Brain pericyte (primary cell): ENCODE measurements at places on chromosomes 13 and 19.

DNA sequence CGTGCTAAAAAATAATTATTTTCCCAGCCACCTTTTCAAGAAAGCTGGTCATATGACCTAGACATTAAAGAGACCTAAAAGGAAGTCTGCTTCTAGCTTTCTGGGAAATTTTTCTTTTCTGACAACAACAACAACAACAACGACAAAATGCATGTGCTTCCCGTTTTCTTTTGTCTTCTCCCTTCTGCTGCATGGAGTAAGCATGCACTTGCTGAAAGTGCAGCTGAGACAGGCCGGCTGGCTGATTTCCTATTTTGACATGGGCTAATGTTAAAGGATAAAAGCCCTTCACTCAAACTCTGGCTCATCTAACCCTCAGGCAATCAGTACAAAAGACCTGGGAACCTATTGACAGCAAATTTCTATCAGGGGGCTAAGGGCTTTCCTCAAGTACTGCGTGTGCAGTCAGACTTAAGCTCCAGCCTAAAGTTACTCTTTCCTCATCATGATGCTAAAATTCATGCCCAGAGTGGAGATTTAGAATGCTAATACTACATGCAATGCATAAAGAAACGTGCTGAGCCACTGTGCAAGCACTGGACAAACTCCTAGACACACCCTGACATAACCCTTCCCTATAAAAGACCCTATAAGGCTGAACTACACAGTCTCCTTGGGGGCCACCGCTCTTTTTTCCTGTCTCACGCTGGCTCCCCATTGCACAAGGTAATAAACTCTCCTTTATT, 811.1 kb downstream of the UQCRFS1 start:
- DNase-seq = no peak

- no peak for DNase-seq
Measured at GRCh38 chr13:48446464-48446863, 33.6 kb upstream of the LPAR6 start.

- no peak for DNase-seq
Measured at GRCh38 chr13:35378939-35379338, 97.5 kb downstream of the MAB21L1 start.

GRCh38 chr13:69234171-69234570, 873.5 kb upstream of the ATXN8OS start:
- DNase-seq = no peak

DNA sequence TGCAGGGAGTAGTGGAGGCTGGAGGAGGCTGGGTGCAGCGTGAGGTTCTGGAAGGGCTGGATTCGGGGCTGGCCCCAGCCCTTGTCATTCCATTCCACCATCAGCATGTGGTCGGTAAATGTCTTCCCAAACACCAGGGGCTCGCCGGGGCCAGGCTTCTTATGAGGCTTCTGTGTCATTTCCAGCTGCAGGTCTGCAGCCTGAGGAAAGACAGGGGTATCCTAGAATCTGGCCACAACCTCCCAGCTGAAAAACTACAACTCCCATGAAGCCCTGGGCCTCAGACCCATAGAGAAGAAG, 4.4 kb downstream of the BCAT2 start:
- no peak for DNase-seq

GRCh38 chr19:18992696-18993095, 40.6 kb downstream of the SUGP2 start:
- DNase-seq = no peak

DNA sequence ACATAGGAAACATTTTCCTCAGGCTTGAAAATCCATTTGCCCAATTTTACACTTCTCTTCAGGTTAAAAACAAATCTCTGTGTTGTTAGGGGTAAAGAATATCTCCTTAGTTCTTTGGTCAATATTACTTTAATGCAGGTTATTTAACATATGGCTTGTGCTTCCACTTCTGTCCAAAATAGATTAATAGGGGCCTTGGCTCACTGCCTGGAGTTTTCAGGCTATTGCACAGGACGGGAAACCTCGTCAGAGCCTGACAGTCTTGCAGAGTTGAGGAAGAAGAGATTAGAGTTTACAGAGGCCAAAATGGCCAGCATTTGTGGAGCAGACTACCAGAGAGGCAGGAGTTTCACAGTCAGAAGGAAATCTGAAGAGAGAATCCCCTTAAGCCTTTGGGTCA, 863.9 kb upstream of the GPC6 start:
- no peak for DNase-seq

DNA sequence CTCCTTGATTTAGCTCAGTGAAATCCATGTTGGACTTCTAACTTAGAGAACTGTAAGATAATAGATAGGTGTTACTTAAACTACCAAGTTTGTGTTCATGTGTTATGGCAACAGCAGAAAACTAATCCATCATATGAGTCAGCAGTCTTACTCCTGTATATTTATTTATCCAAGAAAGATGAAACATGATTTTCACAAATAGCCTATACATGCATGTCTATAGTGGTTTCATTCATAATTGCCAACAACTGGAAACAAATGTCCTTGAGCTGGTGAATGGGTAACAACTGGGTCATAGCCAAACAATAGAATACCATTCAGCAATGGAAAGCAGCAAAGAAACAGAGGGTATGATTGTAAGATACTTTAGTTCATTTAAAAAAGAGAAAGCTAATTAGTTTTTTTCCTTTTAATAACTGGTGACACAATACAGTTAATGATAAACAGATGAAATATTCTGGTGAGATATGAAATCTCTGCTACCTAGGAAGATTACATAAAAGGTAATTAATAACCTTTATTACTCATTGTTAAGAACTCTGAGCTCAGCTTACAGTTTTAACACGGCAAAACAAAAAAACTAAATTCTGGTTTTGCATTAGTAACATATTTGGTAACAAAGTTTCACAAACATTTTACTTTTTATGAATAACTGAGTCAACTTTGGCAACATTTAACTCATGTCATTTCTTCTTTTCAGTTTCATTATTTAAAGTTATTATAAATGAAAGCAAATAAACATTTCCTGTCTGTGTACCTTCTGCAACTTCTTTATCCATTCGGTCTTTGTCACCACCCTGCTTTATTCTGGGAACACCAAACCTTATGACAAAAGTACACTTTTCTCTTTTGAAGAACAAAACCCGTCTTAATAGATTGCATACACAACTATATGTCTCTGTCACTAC, 181.3 kb downstream of the LIG4 start:
- DNase-seq = no peak

DNA sequence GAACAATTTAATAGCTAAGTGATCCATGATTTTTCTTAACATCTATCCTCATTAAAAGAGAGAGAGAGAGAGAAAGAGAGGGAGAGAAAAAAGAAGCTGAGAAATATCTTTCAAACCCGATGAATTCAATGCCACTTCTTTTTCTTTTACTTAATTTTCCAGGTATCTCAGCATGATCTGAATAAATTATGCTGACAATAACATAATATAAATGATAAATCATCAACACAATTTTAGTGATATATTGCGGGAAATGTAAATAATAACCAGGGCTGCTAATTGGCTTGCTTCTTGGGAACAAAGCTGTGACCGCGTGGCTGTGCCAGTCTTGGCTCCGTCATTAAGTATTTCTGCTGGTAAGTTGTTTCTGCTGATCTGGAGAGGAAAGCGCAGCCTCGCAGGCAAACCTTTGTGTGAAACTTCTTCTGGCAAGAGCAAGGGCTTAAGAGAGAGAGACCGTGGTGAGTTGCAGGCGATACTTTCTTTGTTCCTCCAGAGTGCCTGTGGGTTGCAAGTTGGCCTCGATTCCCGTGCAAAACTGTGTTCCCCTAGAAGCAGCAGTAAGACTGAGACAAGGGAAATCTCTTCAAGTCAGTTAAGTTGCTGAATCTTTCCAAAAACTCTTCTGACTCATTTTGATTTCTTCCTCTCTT, 489.1 kb upstream of the TSHZ3 start:
- DNase-seq = no peak

- no peak for DNase-seq
Measured at GRCh38 chr13:107590556-107590955, 624.8 kb downstream of the LIG4 start.

DNA sequence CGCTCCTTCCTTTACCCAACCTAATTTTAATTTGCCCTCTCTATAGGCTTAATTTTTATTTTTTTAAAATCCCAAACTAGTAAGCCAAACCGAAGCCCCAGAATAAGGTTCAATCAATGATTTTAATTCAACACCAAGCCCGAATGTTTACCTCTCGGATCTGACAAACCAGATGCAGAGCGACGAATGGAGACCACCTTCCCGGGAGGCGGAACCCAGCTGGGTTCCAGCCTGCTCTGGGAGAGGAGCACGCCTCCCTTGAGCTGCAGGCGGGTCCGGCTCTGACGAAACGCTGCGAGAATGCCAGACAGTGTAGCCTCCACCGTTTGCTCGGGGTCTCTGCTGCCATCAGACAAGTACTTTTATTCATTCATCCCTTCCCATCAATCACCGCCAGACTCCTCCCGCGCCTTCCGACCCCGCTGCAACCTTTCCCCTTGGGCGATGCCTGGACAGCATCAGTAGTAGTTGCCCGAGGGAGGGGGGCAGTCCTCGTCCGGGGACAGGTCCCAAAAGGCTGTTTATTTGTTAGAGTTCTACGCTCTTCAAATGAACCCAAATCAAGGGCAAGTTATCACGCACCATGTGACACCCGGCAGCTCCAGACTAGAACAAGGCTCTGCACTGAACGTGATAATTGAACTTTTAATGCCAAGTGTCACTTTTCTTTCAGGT, 752 bp upstream of the EDNRB start:
- DNase-seq = no peak

DNA sequence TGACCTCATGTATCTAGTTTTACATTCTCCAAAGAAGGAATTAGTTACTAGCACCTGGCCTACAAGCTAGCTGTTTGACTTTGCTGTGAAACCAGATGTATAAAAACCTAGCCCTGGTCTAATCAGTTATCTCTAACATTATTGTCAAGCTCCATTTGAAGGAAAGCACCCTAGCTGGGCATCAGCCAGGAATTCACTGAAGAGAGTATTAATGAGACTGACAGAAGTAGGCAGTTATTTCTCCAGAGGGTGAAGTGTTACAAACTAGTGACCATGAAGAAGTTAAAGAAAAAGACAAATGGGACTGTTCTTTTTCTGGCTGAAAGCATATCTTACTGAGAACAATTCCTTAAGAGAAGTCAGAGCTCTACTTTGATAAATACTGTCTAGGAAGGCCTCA, 2529.3 kb upstream of the PCDH20 start:
- no peak for DNase-seq

DNA sequence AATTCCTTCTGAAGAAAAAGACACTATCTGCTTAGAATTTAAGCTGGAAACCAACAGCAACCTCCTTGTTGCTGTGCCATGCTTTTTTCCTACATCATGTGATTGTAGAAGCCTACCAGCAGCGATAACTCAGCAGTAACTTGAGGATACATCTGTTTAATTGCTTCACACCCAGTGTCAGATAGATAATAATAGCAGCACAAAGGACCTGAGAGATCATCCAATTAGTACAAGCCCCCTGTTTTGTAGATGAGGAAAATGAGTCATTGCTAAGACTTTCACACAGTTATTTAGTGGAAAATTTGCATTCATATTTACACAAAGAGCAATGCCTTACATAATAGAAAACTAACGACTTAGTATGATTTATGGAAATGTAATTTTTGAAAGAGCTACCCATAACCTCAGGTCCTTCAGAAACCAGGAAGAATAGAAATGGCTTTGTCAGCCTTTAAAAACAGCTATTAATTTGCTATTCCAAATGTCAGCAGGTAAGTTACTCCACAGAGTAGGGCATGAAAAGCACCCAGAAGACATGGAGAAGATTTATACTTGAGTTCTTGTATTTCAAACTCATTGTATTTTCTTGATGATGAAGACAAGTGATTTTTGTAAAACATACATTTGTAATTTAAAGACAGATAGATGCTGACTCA, 93.7 kb upstream of the SGCG start:
- DNase-seq = no peak

- DNase-seq = peak; percentile 75
Measured at GRCh38 chr13:20475927-20476691, 49.5 kb downstream of the CRYL1 start.

DNA sequence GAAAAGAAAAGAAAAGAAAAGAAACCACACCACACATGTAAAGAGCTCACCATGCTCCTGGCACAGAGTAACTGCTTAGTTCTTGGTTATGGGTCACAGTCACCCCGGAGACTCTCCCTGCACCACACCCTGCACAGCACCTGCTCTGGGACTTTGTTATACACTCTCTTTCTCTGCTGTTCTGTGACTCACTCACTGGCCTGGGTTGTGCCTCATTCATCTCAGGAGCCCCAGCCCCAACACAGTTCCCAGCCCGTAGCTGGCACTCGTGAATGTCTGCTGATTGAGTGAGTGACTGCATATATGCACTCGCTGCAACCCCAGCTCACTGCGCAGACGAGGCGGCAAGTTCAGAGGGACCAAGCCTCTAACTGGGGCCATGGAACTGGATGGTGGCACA, 22.9 kb upstream of the ZNF507 start:
- DNase-seq = no peak

DNA sequence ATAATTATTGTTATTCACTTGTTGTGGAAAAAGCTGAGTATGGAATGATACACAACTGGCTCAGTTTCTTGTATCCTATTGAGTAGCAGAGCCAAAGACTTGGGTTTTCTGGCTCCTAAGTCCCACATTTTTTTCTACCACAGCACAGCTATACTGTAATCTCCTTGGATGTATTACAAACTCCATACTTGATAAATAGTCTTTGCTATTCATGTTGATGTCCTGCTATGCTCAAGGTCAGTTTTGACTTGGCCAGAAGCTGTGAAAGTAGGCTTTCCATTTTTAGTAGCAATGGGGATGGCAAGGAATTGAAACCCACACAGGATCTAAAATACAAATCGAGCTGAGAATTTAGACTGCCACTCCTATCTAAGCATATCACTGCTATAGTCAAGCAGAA, 79.1 kb downstream of the B3GLCT start:
- DNase-seq = no peak

- DNase-seq = no peak
Measured at GRCh38 chr19:13804830-13805683, 9.8 kb downstream of the ZSWIM4 start.

DNA sequence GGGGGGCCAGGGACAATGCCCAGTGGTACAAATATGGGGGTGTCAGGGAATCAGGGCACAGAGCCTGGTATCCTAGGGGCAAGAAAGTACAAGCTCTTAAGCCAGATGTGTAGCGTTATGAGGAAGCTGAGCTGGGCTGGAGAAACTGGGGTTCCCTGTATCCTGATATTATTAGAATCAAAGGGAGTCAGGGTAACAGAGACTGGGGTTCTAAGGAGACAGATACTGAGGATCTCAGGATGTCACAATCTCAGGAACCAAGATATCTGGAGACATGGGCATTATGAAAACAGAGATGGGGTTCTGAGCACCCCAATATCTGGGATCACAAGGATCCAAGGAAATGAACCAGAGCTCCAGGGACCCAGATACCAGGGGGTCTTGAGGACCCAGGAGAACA, 784 bp downstream of the BCL3 start:
- no peak for DNase-seq
